ENCODE measurements at places on chromosomes 16 and 17. TPM values are rescaled to one million over a fixed set of nuclear protein-coding genes. Genes with fewer than 3 reads are reported as not detected.

- no peak for DNase-seq
These were observed 14.4 kb downstream of the SYCE1L start for GRCh38 chr16:77213542-77214106.

Gene TBC1D26
- not detected for total RNA-seq

Gene SLC47A1
- 7.0 TPM for total RNA-seq

Gene BEAN1
- 0.51 TPM for total RNA-seq

Data from mesenteric fat pad (tissue), 1 donor.